T-helper 2 cell treated with Interferon-gamma antibody and Interleukin-4, amounts not matched to agents 5 μg/mL and 100 μg/mL, for 36 hours (primary cell): ENCODE measurements at places on chromosomes 12 and 14.

GRCh38 chr12:124389725-124390441 lies 95.0 kb downstream of the RFLNA start:
- peak overlapping the region; percentile 43 for H3K4me3 ChIP-seq
- H3K4me1 ChIP-seq = peaks cover 19% of the 10 kb centered on the region
- no peaks in the 10 kb centered on the region for H3K27me3 ChIP-seq
- no peak overlapping the region for H3K27ac ChIP-seq
- peaks cover 14% of the 10 kb centered on the region for H3K36me3 ChIP-seq
- DNase-seq = no peak

DNA sequence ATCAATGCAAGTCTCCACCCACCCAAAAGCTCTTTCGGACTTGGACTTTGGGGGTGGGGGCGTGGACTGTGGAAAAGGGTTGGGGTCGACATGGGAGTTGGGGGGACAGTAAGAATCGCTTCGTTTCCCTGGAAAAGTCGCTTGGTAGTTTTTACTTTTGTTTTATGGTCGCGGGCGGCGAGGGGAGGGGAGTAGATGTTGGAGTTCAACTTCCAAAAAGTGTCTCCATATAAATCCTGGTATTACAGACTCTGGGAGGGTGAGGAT lies 568 bp upstream of the BCL11B start:
- peaks cover 26% of the 10 kb centered on the region for H3K4me1 ChIP-seq
- peaks cover 27% of the 10 kb centered on the region for H3K36me3 ChIP-seq
- peak overlapping the region; percentile 96 for H3K27ac ChIP-seq
- peak overlapping the region; percentile 96 for H3K4me3 ChIP-seq
- no peak for DNase-seq
- peaks cover 24% of the 10 kb centered on the region for H3K27me3 ChIP-seq

DNA sequence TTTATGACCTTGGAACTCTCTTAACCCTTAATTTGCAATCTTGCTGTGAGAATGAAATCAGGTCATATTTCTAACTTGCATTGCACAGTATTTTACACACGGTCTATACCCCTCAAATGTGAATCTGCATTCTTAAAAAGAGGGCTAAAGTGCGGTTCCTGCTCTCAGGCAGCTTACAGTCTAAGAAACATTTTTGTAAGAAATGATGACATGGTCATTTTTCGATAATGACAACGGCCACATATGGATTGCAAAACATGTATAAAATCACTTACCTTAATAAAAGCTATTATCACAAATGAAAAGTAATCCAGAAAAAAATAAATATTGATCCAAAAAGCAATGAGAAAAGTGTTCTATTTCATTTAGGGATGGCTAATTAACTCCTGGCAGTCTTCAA lies 24.8 kb upstream of the TMEM132D start:
- no peaks in the 10 kb centered on the region for H3K36me3 ChIP-seq
- H3K4me1 ChIP-seq = no peaks in the 10 kb centered on the region
- no peak overlapping the region for H3K27ac ChIP-seq

DNA sequence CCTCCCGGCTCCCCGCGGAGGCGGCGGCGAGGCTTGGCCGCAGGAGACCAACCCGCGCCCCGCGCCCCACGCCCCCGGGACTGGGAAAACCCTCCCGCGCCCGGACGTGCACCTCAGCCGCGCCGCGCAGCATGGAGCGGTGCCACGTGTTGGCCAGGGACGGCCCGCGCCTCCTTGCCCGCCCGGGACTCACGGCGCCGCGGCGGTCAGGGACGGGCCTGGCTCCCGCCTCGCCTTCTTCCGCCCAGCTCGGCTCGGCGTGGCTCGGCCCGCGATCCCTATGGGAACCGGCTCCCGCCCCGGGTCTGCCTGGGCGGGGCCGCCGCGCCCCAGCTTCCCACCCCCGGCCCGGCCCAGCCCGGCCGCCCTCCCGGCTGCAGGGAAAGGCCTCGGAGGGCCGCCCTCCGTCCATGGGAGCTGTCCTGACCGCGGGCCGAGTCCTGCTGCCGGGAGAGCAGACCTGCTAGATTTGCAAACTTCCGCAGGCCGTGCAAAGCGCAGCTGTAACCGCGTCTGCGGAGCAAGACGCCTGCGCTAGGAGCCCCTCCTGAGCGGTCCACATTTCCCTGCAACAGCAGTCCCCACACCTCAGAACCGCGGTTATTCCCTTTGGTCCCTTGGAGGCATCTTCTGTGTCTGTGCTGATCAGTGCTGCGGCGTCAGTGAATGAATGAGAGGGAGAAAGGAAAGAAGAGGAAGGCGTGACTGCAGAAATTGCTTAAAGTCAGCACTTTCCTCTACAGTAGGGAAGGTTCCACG lies at the start of gene CDKL1:
CDKL1 (minus strand) TSS at position 251 of the 759 bp plus-strand sequence. CDS start 1,013 bp downstream, outside the sequence.
- peaks cover 36% of the 10 kb centered on the region for H3K27me3 ChIP-seq
- H3K36me3 ChIP-seq = no peaks in the 10 kb centered on the region

GRCh38 chr14:79369359-79370332 lies 841.7 kb downstream of the DIO2 start:
- H3K27me3 ChIP-seq = no peaks in the 10 kb centered on the region
- H3K27ac ChIP-seq = no peak overlapping the region
- H3K36me3 ChIP-seq = no peaks in the 10 kb centered on the region

DNA sequence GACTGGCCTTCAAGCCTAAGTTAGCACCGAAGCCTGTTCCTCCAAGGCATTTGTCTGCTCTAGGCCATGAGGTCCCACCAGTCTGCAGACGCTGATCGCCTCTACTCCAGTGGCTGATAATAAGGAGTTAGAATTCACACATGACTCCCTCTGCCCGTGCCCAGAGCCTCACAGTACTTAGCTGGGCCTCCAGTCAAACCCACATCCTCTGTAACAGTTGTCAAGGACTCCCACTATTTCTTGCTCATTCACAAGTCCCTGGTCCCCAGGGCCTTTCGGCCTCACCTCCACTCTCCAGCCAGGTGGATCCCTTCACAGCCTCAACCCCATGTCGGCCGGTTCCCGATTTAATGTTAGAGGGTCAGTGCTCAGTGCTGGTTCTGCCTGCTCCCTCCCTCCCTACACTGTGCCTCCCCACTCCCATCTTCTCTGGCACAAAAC lies 6.3 kb upstream of the KRT5 start:
- H3K27ac ChIP-seq = no peak overlapping the region
- no peak for DNase-seq
- H3K27me3 ChIP-seq = no peaks in the 10 kb centered on the region
- no peak overlapping the region for H3K4me3 ChIP-seq
- peaks cover 4% of the 10 kb centered on the region for H3K4me1 ChIP-seq

DNA sequence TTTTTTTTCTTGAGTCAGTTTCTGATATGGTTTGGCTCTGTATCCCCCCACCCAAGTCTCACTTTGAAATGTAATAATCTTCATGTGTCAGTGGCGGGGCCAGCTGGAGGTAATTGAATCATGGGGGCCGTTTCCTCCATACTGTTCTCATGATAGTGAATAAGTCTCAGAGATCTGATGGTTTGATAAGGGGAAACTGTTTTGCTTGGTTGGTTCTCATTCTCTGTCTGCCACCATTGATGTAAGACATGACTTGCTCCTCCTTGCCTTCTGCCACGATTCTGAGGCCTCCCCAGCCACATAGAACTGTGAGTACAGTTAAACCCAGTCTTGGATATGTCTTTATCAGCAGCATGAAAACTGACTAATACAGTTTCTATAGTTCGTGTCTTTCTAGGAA lies 42.9 kb downstream of the WNK1 start:
- H3K27ac ChIP-seq = peak overlapping the region; percentile 82
- peak overlapping the region; percentile 78 for H3K4me3 ChIP-seq
- H3K27me3 ChIP-seq = no peaks in the 10 kb centered on the region
- peaks cover 57% of the 10 kb centered on the region for H3K4me1 ChIP-seq

DNA sequence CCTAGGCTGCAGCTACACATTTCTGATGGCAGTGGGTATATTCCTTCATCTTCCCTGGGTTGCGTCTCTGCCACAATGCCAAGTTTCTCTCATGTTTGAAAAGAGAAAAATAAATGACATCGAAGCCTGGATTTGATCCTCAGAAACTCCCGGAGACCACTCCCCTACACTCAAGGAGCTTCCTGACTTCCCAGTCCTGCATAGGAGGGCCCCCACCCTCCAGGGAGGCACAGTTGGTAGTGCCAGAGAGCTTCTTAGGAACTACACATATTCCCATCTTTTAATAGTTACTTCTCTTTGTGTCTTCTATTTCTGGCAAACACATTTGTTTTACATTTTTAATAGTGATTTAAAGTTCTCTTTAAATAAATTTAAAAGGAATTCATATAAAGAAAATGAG lies 30.7 kb downstream of the AP5M1 start:
- DNase-seq = no peak
- no peaks in the 10 kb centered on the region for H3K27me3 ChIP-seq
- no peaks in the 10 kb centered on the region for H3K36me3 ChIP-seq
- H3K4me3 ChIP-seq = no peak overlapping the region
- no peaks in the 10 kb centered on the region for H3K4me1 ChIP-seq
- H3K27ac ChIP-seq = no peak overlapping the region

DNA sequence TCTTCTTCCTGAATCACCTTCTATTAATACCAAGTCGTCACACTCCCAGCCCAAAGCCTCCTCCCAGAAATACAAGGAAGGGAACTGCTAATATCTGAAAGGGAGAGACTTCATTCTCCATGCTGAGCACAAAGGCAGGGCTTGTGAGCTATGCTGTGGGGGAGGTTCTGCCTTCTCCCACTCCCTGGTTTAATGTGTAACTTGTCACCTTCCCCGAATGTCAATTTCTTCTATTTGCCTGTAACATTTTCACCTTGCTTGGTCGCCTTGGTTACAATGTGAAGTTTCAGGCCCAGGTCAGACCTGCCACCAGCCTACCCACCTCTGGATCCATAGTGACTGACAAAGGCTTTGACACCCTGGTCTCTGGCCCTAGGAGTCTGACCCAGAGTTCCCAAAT lies 82.0 kb upstream of the ESRRB start:
- H3K4me3 ChIP-seq = no peak overlapping the region
- H3K36me3 ChIP-seq = no peaks in the 10 kb centered on the region
- no peaks in the 10 kb centered on the region for H3K4me1 ChIP-seq
- no peak overlapping the region for H3K27ac ChIP-seq
- H3K27me3 ChIP-seq = peaks cover 3% of the 10 kb centered on the region
- no peak for DNase-seq

DNA sequence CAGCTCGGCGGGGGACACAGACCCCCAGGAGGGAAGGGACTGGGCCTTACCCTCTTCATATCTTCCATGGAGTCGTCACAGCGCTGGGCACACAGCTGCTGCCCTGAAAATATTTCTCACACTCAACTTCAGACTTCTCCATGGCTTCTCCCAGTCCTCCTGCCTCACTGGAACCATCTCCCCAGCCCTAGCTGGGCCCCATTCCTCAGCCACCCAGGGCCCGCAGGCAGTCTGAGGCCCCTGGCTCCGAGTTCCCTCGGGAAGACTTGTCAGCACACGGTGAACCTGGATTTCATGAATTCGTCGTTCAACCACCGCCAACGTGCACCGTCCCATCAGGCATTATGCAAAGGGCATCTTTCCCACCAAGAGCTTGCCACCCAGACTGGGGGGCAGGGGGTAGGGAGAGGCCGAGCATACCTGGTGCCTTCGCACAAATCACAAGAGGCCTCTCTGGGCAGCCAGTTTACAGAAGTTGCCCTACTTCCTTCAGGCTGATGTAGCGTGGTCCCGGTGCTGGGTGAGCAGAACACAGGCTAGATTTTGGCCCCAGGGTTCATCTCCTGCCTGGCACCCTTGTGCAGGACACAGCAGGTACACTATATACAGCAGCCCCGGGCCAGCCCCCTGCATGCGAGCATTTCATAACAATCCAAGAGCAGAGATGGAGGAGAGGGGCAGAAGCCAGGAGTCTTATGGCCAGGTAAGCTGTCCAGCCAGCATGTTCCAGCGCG lies 44.2 kb downstream of the LTBP2 start:
- peaks cover 15% of the 10 kb centered on the region for H3K27me3 ChIP-seq
- H3K27ac ChIP-seq = no peak overlapping the region
- no peaks in the 10 kb centered on the region for H3K36me3 ChIP-seq
- peaks cover 10% of the 10 kb centered on the region for H3K4me1 ChIP-seq
- no peak overlapping the region for H3K4me3 ChIP-seq

DNA sequence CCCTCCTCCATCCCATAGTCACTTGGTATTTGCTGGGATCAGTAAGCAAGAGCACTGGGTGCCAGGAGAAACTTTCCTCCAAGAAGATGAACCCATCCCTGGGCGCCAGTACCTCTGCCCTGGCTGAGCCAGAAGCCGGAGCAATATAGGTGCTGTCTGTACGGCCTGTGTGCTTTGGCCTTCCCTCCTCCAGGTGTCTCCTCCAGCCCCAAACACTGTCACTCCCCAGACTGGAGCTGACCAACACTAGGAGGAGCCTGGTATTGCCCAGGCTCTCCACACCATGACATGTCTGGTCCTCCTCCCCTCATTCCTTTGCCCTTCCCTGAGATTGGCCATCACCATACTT lies 4.9 kb downstream of the GSTZ1 start:
- H3K4me1 ChIP-seq = peaks cover 12% of the 10 kb centered on the region
- no peak overlapping the region for H3K27ac ChIP-seq
- DNase-seq = no peak
- no peaks in the 10 kb centered on the region for H3K27me3 ChIP-seq
- no peak overlapping the region for H3K4me3 ChIP-seq
- H3K36me3 ChIP-seq = no peaks in the 10 kb centered on the region

DNA sequence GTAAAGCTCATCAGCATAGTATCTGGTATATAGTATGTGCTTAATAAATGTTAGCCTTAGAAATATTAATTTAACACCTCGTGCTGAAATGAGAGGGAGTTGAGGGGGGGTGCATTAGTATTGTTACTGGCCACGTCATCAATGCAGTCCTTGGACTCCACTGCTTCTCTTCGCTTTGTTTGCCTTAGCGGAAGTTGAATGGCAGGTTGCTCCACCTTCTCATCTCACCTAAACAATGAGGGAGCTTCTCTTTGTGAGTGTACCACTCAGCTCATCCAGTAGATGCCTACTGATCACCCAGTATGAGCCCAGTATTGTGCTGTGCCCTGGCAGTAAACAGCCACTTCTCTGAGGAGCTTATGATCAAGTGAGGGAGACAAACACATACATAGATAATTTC lies 4.5 kb downstream of the TMEM117 start:
- no peak overlapping the region for H3K4me3 ChIP-seq
- H3K4me1 ChIP-seq = peaks cover 4% of the 10 kb centered on the region
- DNase-seq = no peak
- H3K27me3 ChIP-seq = peaks cover 27% of the 10 kb centered on the region

DNA sequence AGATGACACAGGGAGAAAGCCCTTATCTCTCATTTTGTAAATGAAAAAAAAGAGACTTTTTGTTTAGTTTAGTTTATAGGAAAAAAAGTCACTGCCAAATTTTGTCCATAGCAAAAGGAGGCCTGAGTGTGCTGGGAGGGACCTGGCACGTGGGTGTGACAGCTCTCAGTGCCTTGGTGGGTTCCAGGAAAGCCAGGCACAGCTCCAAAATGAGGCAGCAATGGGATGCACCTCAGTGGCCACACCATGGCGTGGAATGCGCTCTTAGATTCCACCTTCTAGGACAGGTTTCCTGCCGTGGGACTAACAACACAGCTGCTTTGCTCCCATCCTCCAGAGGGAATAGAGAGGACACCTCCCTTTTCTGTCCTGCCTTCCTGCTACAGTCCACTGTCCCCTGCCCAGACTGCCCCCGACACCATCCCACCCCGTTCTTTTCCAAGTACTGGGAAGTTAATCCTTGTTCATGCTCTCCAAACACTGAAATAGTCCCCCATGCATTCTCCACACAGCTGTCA lies 207.6 kb downstream of the EMP1 start:
- no peak for DNase-seq
- H3K4me1 ChIP-seq = no peaks in the 10 kb centered on the region
- no peak overlapping the region for H3K4me3 ChIP-seq
